ENCODE measurements at places on chromosomes 3 and 15.

DNA sequence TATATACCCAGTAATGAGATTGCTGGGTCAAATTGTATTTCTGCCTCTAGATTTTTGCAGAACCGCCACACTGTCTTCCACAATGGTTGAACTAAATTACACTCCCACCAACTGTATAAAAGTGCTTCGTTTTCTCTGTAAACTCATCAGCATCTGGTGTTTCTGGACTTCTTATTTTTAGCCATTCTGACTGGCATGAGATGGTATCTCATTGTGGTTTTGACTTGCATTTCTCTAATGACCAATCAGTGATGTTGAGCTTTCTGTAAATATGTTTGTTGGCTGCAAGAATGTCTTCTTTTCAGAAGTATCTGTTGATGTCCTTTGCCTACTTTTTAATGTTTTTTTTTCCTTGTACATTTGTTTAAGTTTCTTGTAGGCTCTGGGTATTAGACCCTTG, 182.9 kb upstream of the TRIM42 start:
- no peaks in the 10 kb centered on the region for H3K27me3 ChIP-seq
- no peaks in the 10 kb centered on the region for H3K36me3 ChIP-seq

- H3K36me3 ChIP-seq, result no peaks in the 10 kb centered on the region
- DNase-seq, result no peak
- H3K27me3 ChIP-seq, result no peaks in the 10 kb centered on the region
- H3K27ac ChIP-seq, result no peak overlapping the region
- H3K4me1 ChIP-seq, result no peaks in the 10 kb centered on the region
These were observed 257.7 kb upstream of the PEX5L start for GRCh38 chr3:180294282-180295027.

- no peak overlapping the region for H3K27ac ChIP-seq
- H3K27me3 ChIP-seq, result no peaks in the 10 kb centered on the region
- no peak overlapping the region for H3K4me3 ChIP-seq
- DNase-seq, result no peak
- no peaks in the 10 kb centered on the region for H3K36me3 ChIP-seq
- H3K4me1 ChIP-seq, result no peaks in the 10 kb centered on the region
These were observed 1187.6 kb downstream of the SI start for GRCh38 chr3:163890661-163891060.

DNA sequence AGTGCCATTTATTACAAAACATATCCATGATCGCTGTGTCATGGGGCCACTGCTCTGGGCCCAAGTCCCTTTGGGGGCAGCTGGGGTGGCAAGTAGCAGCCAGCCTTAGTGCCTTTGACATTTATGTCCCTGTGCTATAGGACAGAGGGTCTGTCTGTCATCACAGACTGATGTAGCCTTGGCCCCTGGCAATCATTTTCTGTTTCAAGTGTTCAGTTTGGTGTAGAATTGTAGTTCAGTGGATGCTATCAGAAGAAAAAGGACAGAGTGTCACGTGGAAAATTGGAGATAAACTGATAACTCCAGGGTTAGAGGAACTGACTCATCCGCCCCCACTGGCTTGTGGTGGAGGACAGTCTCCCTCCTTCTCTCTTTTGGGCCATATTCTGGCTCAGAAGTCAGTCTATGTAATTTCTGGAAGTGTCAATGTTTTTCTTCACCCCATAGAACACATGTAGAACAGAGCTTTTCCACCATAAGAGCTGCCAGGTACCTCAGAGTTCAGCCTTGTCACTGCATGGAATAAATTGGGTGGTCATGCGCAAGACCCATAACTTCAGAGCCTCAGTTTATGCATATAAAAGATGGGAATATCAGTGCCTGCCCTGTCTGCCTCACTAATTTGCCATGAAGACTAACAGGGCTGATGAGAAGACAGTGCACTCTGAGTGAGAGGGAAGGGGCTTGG, 4.5 kb upstream of the MRPS22 start:
- peaks cover 3% of the 10 kb centered on the region for H3K36me3 ChIP-seq
- no peak overlapping the region for H3K27ac ChIP-seq
- peaks cover 11% of the 10 kb centered on the region for H3K4me1 ChIP-seq
- no peak for DNase-seq

DNA sequence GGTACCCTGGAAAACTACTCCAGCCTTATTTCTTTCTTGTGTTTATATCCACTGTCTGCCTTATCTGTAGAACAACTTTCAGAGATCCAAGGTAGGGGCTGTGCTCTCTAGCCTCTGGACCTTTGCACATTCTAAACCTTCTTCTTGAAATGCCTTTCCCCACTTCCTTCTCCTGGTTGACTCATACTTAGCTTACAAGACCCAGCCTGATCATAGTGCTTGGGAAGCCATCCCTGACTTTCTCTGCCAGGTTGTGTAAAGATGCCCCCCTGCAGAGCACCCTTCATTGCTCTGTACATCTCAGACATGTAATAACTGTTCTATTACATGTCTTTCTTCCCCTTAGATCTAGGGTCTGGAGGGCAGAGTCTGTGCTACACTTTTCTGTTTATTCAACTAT, 50.1 kb downstream of the PPM1L start:
- no peak for DNase-seq
- peaks cover 13% of the 10 kb centered on the region for H3K4me1 ChIP-seq
- no peak overlapping the region for H3K27ac ChIP-seq
- no peak overlapping the region for H3K4me3 ChIP-seq
- H3K27me3 ChIP-seq, result no peaks in the 10 kb centered on the region

Data from activated CD8-positive, alpha-beta T cell treated with anti-CD3 and anti-CD28 coated beads, Interleukin-2, amount 10 ng/mL, durations not matched to agents 7 days and 5 days (primary cell).